SK-MEL-5 (cell line): ENCODE measurements at places on chromosomes 4 and X. TPM values are rescaled to one million over a fixed set of nuclear protein-coding genes. Genes with fewer than 3 reads are reported as not detected.

Gene ENPP6
- total RNA-seq, result not detected in 2 replicates

Gene DKC1
- 54.4 and 61.9 TPM in 2 replicates for total RNA-seq

Gene IBSP
- not detected in 2 replicates for total RNA-seq

Gene SLC26A1
- 0.37 TPM in 1 of 2 replicates, not detected in the other for total RNA-seq

GRCh38 chr4:153341575-153342090 lies 2.9 kb upstream of the MND1 start:
- DNase-seq, result peak; percentile 70

DNA sequence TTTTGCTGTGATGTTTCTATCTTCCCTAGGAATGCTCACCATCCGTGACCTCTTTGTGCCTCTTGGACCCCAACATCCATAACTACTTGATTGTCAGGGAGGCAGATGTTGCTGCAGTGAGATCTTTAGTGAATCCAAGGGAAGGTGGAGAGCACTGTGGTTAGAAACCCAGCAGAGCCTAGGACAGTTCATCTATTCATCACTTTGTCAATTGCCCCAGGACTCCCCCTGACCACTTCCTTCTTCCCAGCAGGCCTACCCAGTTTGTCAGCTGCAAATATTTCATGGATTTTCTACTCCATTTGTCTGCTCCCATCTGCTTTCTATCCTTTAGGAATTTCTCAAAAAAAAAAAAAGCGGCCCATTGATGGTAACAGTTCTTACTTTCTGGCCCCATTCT lies 942.8 kb downstream of the PCDH7 start:
- peak; percentile 80 for DNase-seq

- no peak for DNase-seq
Measured at GRCh38 chr4:140993370-140993769, 139.9 kb downstream of the RNF150 start.

DNA sequence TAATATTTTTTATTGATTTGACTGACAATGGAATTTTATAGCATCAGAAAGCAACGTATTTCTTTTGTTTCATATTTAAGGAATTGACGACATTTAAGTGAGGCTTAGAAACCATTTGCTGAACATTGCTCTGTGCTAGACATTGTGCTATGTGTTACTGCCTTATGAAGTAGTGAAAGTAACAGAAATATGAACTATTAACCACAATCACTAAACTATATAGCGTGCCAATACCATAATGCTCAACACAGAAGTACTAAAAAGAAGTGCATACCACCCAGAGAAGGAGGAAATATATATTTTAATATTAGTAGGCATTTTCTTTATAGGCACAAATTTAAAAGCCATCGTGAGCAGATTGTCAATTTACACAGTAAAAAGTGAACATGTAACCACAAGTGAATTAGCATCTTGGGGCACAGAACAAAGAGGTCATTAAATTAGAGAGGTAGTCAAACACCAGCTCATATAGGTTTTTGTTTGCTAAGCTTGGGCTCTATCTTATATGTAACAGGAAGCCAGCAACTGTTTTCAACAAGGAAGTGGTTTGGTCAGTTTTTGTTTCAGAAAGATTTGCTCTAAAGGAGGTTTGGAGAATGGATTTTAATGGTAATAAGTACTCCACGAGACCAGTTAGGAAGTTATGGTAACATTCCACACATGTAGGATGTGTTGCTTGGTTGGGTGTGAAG lies 270.7 kb downstream of the GRXCR1 start:
- DNase-seq, result no peak

DNA sequence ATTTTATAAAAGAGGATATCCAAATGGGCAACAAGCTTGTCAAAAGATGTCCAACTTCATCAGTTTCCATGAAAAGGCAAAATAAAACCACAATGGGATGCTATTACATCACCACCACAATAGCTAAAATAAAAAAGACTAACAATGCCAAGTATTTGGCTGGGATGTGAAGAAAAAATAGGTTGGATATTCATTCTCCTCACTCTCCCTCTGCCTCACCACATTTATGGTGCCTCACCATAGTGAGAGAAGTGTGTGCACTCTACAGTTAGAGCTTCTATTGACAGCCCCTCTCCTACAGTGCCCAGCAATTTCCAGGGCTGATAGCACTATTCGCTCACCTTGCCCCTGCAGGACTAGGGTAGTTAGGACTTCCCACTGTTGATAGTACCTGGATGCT lies 25.5 kb downstream of the VEGFC start:
- DNase-seq, result no peak
